ENCODE measurements at places on chromosomes 12 and 14. TPM values are rescaled to one million over a fixed set of nuclear protein-coding genes. Genes with fewer than 3 reads are reported as not detected.

Gene IGF1
- polyA plus RNA-seq: 2.4 TPM

Gene ACSM4
- polyA plus RNA-seq: not detected

Gene TMEM117
- 4.3 TPM for polyA plus RNA-seq

Gene WSCD2
- polyA plus RNA-seq: not detected

Gene KCNH5
- 0.02 TPM for polyA plus RNA-seq

Gene ZNF410
- polyA plus RNA-seq: 61.4 TPM

Gene MDGA2
- polyA plus RNA-seq: not detected

Gene ITGA7
- 9.4 TPM for polyA plus RNA-seq

Gene PRH2
- polyA plus RNA-seq: 0.18 TPM

Gene DNAH10
- 0.76 TPM for polyA plus RNA-seq

Gene AKAP3
- 0.98 TPM for polyA plus RNA-seq

Gene TMEM263
- 64.2 TPM for polyA plus RNA-seq

Gene SPTB
- 0.01 TPM for polyA plus RNA-seq

Gene PTGDR
- not detected for polyA plus RNA-seq

Gene PKP2
- 0.04 TPM for polyA plus RNA-seq

Gene RGS6
- not detected for polyA plus RNA-seq

Gene ALG10B
- 6.9 TPM for polyA plus RNA-seq

Gene TAPBPL
- polyA plus RNA-seq: 13.6 TPM

Gene GZMB
- polyA plus RNA-seq: not detected

Gene ZNF605
- polyA plus RNA-seq: 4.7 TPM

Gene SLC5A8
- polyA plus RNA-seq: not detected

GRCh38 chr12:127284021-127284420 lies 982.9 kb upstream of the TMEM132C start:
- no peak for DNase-seq

- no peak for DNase-seq
Measured at GRCh38 chr12:17609153-17609552, 480.8 kb downstream of the RERGL start.

DNA sequence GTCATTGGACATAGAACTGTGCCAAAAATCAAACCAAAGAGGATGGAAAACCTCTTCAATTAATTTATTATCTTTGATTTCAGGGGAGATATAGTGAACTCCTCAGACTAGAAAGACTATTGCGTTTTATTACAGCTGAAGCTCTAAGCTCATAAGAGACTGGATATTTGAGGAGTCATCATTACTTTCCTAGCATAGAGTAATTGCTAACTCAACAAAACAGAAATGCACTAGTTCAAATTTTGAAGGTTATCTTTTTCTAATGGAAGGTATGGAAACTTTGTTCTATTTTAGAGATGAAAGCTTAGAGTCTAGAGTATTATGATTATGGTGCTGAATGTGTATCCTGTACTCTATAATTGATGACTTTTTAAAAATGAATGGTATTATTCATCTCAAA lies 5.3 kb upstream of the BEST3 start:
- DNase-seq: no peak

- no peak for DNase-seq
Measured at GRCh38 chr12:84313323-84313675, 599.3 kb downstream of the SLC6A15 start.

DNA sequence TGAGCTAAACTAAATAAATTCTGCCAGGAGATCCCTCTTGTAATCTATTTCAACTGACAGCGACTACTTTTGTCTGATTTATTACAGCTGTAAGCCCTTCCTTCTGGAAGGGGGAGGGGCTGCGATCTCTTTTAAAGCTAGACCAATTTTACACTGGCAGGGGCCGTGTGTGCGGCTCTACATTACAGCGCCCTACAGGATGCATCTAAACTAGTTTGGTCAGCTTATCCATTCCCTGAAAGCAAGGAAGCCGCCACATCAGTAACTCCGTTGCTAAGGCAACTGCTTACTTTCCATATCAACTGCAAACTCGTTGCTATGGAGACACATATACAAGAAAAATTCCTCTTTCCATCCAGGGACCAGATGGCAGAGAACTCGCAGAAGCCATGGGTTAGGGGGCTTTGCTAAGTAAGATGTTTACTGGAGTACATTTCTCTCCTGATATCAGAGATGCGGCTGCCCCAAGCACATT lies 17.4 kb downstream of the FOXN3 start:
- peak; percentile 50 for DNase-seq

DNA sequence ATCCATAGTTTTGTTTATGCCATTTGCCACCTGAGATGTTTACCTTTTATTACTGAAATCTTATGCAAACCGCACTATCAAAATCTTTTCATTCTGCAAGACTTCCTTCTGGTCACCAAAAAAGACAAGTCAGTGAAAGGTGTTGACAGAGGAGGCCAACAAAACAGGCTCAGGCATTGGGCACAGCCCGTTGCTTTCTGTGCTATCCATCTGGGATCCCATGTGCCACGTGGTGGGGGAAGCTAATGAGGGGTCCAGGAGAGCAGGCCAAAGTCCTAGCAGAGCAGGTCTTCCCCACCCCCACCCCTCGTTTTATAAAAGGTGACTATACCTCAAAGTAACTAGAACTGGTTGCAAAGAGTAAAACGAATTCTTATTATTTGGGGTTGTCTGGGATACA lies 1.2 kb downstream of the ALDH1L2 start:
- DNase-seq: no peak

- DNase-seq: no peak
Measured at GRCh38 chr14:39877577-39878190, 445.5 kb upstream of the FBXO33 start.

- DNase-seq: peak; percentile 93
Measured at GRCh38 chr14:101927859-101928258, 36.5 kb upstream of the DYNC1H1 start.

GRCh38 chr14:37591941-37592481 lies 3.0 kb downstream of the FOXA1 start:
- DNase-seq: no peak

DNA sequence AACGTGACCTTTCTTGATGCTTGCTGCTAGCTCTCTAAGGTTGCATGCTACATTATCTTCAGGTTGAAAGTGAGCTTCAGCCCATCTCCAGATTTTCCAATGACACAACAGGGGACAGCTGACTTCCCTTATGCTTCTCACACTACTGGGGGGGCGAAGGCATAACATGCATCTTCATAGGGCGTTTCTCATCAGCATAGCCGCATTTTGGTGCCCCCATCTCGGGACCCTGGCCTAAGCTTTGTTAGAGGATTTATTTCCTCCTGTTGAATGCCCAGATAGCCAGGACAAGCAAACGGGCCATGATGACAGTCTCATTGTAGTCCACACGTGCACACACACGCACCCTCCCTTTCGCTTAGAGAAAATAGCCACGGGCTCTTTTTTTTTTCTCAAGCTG lies 30.7 kb downstream of the SSPN start:
- no peak for DNase-seq

- no peak for DNase-seq
Measured at GRCh38 chr12:31308116-31308515, 17.8 kb downstream of the SINHCAF start.

- DNase-seq: no peak
Measured at GRCh38 chr12:74499192-74499591, 38.4 kb upstream of the ATXN7L3B start.

DNA sequence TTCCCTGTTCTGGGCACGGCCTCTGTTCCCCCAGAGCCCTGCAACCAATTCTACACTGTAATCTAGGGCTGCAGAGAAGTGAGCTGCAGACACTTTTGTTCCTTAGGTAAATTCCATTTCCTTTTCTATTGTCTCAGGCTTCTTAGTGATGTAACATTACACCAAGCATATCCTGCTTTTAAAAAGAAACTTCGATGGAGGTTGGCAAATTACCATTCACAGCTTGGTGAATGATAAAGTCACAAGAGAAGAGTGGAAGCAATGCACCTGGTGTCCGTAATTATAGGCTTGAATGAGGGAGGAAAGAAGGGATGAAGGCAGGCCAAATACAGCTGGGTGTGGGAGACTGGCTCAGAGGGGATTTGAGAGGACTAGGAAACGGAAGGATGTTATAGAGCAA lies 68.6 kb downstream of the PPM1A start:
- DNase-seq: no peak

GRCh38 chr14:71214241-71214640 lies 307.0 kb downstream of the PCNX1 start:
- DNase-seq: no peak

DNA sequence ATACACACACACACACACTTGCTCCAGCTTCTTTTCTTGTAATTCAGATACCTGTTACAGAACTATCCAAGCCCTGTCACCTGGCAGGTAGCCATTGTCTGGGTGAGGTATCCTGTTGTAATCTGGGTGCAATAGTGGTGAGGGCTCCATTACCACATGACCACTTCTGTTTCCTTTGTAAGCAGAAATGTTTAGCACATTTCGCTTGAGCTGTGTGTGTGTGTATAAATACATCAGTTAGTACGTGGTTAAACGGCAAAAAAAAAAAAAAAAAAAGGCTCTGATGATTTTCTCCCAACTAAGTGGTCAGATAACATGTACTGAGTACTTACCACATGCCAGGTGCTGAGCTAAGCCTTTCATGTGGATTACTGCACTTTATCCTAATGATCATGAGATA lies 129.3 kb upstream of the SSTR1 start:
- DNase-seq: no peak

DNA sequence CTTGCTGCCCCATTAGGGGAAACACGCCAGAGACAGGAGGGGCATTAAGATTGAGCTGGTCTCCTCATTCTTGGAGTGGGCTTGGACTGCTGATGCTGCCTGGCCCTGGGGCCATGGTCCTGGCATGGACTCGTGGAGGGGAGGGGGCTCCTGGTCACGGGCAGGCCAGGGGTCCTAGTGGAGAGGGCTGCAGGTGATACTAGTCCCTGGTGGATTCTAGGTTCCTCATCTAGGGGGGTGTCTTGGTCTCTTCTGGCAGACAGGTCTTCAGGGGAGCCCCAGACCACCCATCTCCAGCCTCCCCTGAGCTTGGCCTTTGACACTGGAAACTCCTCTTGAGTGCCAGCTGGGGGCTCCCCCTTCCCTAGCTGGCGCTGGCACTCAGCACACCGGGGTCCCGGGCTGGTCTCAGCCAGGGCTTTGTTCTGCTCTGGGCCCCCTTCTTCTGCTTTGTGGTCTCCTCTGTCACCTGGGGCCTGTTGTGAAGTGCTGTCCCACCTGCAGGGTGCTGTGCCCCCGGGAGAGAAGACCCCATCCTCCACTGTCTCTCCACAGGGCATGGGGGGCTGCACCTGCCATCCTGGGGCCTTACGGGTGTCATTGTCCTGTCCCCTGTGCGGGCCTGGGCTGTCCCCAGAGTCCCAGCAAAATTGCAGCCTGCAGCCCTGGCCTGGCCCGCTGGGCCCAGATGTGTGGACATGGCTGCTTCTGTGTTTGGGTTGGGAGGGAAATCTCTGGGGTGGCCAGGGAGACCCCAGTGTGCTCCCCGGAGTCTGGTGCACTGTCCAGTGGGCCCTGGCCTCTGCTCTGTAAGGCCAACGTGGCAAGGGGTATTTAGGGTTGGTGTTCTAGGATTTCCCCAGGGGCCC lies 2.3 kb downstream of the KIF26A start:
- no peak for DNase-seq

DNA sequence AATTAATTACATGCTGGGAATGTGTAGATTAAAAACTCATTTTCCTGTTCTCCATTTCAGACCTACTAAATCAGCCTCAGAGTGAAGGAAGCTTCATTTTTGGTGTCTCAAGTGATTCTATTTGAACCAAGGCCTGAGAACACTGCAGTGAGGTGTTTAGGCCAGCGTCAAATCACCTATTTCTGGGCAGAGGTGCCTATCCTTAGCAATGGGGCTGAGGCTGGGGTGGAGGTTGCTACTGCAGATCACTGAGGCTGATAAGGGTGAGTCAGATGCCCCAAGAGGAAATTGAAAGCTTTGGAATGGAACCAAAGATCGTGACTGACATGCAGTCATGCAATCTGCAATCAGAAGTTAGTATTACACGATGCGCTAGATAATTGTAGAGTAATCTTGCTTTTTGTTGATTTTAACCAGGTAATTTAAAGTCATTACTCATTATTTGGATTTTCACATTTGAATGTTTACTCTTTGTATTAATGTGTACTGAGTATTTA lies 4.4 kb downstream of the TXNRD1 start:
- DNase-seq: peak; percentile 53

- no peak for DNase-seq
Measured at GRCh38 chr12:52307836-52308805, 13.1 kb downstream of the KRT83 start.

- DNase-seq: no peak
Measured at GRCh38 chr12:58202933-58203718, 261.8 kb downstream of the ATP23 start.

DNA sequence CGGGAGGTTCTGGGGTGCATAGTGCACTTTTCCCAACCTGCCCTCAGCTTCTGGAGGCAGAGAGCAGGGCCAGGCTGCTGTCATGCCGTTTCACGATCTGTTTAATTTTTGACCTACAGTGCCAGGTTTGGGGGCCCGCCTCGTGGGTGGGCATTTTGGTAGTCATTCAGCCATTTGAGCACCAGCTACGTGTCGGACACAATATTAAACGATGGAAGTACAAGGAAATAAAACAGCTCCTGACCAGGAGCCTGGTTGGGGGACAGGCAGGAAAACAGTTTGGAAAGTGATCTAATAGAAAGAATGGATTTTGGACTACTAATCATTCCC lies 708 bp downstream of the FNTB start:
- no peak for DNase-seq

DNA sequence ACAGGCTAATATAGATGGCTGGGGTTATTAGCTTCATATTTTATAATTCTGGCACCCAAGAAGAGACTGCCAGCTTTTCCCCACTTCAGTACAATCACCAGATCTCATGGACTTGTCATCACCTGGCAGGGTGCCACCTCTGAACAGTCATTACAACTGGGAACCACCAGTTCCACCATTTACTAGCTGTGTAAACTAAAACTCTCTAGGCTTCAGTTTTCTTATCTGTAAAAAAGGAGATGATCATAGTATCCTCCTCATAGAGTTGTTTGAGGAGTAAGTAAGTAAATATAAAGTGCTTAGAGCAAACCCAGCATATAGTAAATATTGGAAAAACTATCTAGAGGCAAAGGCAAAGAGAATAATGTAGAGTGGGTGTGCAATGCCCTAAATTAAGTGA lies 19.3 kb downstream of the CPNE8 start:
- DNase-seq: no peak

DNA sequence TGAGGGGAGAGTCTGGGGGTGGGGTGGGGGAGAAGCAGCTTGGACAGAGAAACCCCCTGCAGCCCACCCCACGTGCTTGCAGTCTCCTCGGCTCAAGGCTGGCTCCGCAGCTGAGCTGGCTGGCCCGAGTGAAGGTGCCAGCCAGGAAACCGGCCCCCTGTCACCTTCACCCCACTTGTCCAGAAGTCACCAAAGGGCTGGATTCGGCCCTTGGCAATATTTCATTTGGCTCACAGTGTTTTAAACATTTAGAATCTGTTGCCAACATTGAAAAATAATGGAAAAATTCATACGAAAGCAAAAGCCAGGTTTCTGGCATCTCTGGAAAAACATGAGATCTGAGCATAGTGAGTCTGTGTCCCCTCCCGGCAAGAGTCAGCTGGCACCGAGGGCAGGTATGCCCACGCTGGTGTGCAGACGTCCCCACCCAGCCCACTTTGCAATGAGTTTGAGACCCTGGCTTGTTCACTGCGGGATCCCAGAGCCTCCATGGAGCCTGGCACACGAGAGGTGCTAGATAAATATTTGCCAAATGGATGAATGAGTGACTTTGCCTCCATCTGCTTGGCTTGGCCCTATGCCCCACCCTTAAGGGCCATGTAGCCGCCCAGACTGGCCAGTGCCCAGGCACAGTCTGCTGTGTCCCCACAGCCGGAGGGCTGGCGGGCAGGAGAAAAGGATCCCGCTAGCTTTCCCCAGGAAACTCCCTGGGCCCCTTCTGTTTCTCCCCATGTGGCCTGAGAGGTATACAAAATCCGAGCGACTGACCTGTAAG lies 18.2 kb downstream of the MSI1 start:
- no peak for DNase-seq

- DNase-seq: no peak
Measured at GRCh38 chr14:74826574-74826973, 49.4 kb downstream of the PROX2 start.

All from BJ (cell line).